ENCODE measurements at places on chromosomes 2 and 18.

GRCh38 chr2:143930891-143931290 lies 589.0 kb downstream of the ZEB2 start:
- DNase-seq = no peak

DNA sequence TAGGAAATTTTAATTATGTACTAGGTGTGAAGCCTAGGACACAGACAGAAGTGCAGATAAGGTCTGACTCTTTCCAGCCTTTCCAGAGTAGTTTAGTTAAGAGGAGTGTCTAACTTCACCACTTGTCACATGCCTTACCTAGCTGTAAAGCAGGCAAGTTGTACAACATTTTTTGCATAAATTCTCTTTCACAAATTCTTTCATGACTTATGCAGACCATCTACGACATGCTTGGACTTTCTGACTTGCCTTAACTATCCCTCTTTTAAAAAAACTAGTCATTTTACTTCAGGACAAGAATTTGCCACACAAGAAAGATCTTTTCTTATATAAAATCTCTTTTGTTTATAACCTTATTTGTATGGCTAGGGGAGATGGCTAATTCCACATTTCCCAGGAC lies 1273.6 kb upstream of the SLC39A10 start:
- no peak for DNase-seq

DNA sequence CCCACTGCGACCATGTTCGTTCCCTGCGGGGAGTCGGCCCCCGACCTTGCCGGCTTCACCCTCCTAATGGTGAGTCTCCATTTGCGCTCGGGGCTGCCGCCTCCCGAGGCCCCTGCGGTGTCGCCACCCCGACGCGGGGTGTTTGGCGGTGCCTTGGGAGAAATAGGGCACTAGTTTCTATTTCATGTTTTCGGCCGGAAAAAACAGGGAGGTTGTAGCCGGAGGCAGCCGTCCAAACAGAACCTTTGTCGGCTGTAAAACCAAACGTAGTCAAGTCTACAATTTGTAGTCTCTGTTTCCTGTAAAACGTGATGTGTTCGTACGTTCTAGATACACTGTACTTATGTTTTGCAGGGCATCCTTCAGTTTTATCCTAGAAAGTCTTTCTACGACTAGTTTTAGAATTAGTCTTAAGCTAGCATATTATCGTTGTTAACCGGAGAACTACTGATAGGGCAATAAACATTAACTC lies 290 bp downstream of the PSMG2 start:
- DNase-seq = no peak

DNA sequence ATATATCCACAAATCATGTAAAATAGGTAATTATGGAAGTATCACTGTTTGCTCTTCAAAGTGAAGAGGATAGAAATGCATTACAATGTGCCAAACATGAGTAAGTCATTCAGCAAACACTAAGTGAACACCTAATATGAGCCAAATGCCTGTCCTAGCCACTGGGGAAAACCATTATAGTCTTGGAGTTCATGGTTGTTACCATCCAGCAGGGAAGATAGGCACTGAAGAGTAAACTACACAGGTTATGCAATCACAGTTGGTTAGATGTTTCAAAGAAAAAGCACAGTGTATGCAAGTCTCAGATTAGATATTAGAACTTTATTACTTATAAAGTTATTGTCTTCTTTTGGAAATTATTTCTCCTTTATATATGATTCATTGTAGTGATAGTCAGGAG lies 3.9 kb upstream of the SERPINB2 start:
- no peak for DNase-seq

GRCh38 chr18:76721207-76721996 lies 101.0 kb upstream of the ZNF236 start:
- DNase-seq = no peak

DNA sequence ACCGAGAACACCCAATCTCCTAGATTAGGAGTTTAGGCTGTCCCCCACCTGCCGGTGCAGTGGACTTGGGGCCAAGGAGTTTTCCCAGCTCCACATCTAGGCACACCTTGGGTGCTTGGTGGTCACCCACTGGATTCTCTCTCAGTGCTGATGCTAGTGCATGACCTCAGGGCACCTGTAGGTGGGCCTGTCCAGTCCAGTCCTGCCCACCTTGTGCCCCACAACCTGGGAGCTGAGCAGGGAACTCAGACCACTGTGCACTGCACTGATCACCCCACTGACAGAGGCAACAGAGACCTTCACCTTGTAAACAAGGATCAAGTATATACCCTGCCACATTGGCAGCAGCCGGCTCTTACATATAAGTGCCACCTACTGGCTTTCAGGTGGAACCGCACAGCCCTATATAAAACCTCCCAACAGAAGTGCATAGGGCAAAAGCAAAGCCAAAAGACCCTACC lies 12.7 kb upstream of the CDH19 start:
- DNase-seq = no peak

DNA sequence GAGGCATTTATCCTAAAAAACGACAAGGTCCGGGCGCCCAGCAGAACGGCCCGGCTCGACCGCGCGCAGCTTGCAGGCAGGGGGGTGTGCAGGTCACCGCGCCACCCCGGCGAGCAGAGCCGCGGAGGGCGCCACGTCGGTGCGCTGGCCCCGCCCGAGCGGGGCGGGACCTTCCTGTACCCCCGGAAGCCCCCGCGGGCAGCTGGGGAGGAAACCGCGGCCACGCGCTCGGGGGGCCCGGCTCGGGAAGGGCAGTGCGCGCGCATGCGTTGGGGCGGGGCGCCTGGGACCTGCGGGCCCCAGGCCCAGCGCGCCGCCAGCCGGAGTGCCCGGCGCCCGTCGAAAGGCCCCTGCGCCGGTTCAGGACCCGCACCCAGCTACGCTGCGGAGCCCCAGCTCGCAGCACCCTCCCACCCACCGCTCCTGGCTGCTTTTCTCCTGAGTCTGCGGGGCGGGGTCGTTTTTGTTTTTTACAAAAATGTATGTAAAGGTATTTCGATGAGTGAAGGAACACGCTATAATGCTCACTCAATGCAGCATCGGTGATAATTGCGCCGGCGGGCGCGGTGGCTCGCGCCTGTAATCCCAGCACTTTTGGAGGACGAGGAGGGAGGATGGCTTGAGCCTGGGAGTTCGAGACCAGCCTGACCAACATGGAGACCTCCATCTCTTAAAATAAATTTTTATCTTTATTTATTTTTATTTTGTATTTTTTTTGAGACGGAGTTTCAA lies 47.7 kb upstream of the POMC start:
- peak; percentile 92 for DNase-seq

DNA sequence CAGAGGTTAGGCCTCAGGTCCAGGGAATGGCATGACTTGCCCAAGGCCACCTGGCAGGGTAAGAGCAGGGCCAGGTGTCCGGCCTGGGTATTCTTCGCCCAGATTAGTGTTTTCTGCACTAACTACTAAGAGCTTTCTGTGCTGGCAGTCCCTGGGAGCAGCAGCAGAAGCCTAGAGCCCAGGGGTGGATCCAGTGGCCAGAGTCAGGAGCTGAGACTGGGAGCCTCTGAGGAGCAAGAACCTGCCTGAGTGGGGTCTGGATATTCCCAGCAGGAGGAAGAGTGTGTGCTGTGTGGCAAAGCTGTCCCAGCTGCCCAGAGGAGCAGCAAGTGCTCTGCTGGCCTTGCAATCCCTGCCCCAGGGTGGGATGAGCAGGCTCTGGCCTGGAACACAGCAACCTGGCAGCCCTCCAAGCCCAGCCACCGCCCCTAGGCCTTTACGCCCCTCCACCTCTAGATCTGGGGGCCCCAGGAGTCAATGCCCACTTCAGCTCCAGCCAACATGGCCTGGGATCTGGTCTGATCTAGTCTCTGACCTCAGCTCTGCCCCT lies 30.7 kb upstream of the GPAT2 start:
- no peak for DNase-seq

DNA sequence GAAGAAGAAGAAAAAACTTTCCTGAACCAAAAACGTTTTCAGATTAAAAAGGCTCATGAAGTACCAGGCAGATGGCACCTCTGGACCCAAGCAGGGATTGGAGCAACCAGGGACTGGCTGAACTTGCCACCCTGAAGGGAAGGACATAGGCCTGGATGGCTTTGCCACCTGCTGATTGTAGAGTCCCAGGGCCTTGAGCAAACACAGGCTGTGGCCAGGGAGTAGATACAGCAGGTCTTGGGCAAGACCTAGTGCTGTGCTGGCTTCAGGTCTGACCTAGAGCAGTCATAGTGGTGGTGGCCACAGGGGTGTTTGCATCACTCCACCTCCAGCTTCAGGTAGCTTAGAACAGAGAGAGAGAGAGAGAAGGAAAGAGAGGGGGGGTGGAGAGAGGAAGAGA lies 231.5 kb upstream of the FBXO11 start:
- no peak for DNase-seq

DNA sequence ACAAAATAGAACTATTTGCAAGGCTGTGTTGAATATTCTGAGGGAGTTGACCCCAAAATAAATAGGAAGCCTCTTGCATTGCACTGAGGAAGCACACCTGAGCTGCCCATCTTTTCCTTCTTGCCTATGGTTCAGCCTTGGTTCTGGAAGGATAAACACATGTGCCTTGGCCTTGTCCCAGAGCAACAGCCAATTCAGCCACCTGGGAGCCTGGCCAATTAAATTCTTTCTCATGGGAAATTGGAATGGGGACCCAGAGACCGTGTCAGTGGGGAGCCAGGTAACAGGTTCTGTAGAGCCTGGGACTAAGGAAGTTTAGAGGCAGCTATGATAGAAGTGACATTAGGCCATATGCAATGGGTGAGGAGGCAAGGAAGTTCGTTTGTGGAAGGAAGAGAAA lies 99.6 kb downstream of the KLF7 start:
- no peak for DNase-seq

DNA sequence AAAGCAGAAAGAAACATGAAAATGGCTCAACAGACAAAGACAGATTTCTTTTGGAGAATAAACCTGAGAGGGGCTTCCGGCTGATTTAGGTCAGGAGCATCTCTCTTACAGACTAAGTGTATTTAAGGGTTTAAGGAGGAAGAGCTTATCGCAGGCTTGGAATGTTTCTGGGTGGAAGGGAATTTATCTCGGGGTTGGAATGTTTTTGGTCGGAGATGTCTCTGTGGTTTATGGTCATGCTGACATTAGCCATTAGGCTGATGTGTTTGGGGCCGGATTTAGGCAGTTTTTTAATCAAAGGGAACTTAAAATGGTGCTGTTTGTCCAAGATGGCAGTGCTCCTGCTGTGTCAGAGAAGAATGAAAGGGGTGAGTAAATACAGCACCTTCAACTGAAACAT lies 14.4 kb upstream of the PSMA8 start:
- DNase-seq = no peak

- no peak for DNase-seq
These were observed 209.9 kb downstream of the TTC32 start for GRCh38 chr2:19691892-19692291.
